ENCODE measurements at places on chromosomes 3 and 15.

GRCh38 chr15:29043736-29044502 is 158.1 kb downstream of the APBA2 start:
- DNase-seq: no peak

DNA sequence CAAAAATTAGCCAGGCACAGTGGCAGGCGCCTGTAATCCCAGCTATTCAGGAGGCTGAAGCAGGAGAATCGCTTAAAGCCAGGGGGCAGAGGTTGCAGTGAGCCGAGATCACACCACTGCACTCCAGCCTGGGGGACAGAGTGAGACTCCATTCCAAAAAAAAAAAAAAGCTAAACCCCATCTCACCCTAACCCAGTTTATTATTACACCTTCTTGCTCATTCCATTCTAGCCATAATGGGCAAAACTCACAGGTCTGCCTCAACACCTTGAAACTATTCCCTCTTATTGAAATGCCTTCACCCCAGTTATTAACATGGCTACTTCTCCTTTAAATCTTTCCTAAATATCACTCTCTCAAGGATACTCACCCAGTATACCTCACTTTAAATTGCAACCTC is 4.1 kb downstream of the SETD2 start:
- DNase-seq: no peak

- no peak for DNase-seq
These were observed 386.3 kb downstream of the EPHB1 start for GRCh38 chr3:135181408-135181807.

DNA sequence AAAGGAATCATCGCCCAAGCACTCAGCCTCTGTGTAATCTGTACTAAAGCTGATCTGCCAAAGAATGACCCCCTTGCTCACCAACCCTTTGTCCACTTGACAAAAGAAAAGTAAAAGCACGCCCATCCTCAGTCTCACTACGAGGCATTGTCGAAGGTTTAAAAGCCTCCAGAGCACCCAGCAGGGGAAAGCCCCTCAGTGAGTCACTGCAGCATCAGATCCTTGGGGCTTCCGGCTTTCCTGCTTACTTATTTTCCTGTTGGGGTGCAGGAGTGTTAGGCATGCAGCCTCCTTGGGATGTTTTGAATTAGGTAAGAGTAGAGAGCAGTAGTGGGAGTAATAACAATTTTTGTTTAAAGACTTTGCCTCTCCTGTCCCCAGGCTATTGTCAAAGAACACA is 216.1 kb downstream of the MTHFS start:
- no peak for DNase-seq

DNA sequence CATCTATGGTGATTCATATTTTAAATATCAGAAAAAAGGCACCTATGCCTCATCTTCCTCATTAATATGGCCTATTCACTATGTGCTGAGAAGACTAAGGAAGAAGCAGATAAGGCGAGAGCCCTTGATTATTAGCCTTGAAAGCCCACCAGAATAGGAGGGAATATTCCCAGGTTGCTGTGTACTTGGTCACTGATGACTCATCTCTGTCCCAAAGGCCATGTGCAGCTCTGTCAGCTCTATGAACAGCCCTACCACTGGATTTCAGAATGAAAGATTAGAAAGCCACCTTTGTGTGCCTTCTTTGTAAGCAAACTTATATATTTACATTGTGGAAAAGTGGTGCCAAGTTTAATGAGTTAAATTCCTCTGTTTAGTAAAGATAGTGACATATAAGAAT is 211.5 kb downstream of the NFKBIZ start:
- DNase-seq: no peak

DNA sequence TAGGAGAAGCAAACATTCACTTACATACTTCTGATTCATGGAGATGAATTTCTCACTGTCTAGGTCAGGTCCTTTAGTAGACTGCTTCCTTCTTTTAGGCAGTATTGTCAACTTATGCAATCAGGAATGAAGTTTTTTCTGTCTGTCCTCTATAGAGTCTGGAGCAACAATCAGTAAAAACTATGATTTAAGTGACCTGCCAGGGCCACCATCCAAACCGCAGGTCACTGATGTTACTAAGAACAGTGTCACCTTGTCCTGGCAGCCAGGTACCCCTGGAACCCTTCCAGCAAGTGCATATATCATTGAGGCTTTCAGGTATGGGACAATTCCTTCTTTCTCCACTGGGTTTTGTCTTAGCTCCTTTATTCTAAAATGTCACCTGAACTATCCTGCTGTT is 523.1 kb downstream of the ROBO2 start:
- DNase-seq: no peak

DNA sequence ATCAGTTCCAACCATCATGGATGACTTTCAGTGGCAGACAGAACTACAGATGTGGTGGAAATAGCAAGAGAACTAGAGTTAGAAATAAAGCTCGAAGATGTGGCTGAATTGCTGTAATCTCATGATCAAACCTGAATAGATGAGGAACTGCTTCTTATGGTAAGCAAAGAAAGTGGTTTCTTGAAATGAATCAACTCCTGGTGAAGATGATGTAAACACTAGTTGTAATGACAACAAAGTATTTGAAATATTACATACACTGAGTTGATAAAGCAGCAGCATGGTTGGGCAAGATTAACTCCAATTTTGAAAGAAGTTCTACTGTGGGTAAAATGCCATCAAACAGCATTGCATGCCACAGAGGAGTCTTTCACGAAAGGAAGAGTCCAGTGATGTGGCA is 131.7 kb upstream of the FAM3D start:
- DNase-seq: no peak

DNA sequence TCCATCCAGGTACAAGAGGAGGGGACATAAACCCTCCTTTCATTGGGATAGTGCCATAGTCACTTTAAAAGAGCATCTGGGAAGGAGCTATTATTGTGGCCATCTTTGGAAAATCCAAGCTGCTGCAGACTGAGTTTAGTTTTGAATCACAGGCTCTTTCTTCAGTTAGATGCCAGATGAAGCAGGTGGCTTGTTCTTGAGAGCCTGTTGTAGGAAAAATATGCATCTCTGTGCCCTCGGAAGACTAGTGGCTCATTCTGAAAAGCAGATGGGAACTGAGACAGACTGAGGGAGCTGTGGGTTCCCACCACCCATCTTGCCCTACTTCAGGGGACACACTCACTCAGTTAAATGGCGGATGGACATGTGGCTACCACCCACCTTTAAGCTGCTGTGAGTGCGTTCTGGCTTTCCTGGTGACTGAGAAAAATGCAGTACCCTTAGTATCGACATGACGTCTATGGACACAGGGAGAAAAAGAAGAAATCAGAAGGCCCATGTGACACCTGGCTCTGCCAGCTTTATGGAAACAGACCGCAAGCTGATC is 50.2 kb downstream of the RARB start:
- no peak for DNase-seq

DNA sequence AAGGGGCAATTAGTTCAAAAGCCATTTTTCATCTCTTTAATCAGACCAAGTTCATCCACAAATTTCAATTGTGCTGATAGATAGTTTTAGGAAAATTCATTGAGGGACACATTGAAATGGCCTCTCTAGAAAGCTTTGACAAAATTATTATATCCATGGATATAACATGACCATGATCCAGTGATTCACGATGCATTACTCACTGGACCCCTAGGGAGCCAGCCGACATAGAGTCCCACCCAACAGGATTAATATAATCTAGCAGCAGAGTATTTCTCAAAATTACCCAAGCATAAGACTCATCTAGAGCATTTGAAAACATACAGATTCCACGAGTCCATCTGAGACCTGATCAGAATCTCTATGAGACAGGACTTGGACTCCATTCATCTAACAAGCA is 100.3 kb downstream of the FRMD5 start:
- DNase-seq: no peak

GRCh38 chr15:40984406-40984805 is 31.1 kb downstream of the CHAC1 start:
- no peak for DNase-seq

DNA sequence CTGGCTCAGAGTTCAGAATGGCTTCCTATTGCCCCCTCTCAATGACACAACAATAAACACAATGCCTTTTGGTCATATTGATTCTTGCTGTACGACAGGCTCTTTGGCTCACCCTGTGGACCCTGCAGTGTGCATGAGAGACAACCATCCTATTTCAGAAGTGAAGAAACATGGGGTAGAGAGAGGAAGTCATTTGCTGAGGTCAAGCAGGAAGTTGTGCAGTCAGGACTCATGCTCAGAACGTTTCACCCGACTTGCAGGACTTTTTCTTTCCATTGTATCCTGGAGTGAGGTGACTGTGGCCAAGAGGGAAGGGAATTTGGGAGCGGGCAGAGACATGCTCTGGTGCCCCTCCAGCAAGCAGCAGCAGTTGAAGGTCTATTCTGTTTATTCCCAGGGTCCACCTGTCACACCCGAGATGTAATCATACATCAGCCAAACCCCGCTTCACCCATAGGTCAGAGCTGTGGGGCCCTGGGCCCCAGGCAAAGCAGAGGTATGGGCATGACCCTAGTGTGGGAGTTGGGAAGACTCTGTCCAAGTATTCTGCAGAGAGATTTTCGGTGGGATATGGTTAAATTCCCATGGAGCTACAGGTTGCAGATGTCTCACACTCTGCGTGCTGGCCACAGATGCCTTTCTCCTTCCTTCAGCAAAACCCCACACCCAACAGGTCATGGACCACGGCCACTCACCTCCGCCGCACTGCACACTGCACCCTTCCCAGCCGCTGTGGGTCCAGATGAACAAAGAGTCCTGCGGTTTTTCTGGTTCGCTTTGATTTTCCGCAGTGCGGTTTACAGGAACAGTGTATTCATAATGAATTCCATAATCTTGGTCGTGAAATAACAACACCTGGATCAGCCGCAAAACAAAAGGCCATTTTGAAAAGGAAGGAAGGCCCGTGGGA is 290.6 kb downstream of the ADAMTS17 start:
- no peak for DNase-seq

Data from activated T-helper 1 cell treated with Interleukin-2 at 50 U/mL for 16 hours (primary cell).